Hematopoietic multipotent progenitor cell (in vitro differentiated cells): ENCODE measurements at places on chromosomes 11 and 22.

DNA sequence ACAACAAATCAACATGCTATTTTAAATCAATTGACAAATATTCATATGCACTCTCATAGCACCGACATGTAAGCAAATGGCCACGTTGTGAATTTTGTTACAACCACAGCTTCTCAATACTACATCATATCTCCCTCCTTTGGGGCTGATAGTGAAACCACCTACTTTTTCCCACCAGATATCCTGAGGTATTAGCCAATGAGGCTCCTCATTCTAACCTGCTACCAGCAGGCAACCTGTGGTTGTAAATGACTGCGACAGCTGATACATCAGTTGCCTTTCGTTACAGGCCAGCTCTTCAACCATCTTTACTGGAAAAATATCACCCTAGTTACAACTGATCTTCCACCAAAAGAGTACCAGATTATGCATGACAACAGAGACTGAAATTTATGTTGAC lies 3.7 kb upstream of the XKR3 start:
- no peak for DNase-seq

DNA sequence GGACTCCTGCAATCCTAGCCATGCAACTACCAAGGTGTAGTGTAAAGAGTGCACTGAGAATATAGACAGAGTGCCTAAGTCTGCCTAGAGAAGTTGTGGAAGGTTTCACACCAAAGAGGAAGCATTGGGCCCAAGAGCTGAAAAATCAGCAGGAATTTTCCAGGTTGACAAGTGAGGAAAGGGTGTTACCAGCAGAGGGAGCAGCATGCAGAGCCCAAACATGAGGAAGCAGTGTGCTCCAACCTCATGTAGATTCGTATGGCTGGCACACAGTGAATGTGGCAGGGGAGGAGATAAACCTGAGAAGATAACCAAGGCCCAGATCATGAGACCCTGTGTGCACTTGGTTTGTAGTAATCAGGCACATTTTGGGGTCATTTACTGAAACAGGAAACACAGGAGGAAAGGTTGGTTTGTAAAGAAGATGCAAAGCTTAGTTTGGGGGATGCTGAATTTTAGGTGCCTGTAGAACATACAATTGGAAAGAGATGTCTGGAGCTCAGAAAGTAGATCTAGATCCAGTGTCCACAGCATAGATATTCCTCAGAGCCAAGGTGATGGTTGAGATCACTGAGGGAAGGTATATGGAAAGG lies 1.7 kb downstream of the HPX start:
- peak; percentile 48 for DNase-seq

DNA sequence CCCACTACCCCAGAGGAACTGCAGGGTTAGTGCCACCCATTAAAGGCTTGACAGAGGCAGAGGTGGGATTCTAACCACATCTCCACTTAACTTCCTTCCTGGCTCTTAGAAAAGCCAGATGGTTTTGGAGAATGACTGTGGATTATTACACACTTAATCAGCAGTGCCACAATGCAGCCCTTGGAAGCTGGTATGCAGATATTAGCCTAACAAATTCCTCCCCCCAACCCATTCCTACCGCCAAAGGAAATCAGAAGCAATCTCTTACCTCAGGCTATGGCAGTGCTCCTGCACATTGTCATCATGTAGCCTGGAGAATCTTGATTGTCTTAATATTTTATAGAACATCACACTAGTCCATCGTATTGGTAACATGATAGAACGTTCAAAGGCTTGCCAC lies 23.2 kb upstream of the NRGN start:
- no peak for DNase-seq

GRCh38 chr11:70812472-70812871 lies 414.1 kb downstream of the CTTN start:
- DNase-seq = no peak

- DNase-seq = no peak
These were observed 6.9 kb upstream of the MUC5AC start for GRCh38 chr11:1150769-1151365.

GRCh38 chr22:36026741-36027140 lies 1.9 kb downstream of the RBFOX2 start:
- DNase-seq = no peak

DNA sequence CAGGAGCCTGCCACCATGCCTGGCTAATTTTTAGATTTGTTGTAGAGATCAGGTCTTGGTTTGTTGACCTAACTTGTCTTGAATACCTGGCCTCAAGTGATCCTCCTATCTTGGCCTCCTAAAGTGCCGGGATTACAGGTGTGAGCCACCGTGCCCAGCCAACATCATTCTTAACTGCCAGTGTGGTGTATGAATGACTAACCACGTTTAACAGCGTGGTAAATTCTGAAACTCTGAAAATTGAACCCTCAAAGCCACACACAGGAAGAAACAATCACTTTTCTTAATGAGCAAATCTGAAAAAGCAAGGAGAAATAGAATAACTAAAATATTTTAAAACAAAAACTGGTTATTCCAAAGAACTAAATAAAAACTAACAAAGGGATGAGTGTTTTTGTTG lies 7.4 kb downstream of the TMEM9B start:
- no peak for DNase-seq

- DNase-seq = no peak
These were observed 28.3 kb upstream of the SMIM35 start for GRCh38 chr11:118115048-118115447.

DNA sequence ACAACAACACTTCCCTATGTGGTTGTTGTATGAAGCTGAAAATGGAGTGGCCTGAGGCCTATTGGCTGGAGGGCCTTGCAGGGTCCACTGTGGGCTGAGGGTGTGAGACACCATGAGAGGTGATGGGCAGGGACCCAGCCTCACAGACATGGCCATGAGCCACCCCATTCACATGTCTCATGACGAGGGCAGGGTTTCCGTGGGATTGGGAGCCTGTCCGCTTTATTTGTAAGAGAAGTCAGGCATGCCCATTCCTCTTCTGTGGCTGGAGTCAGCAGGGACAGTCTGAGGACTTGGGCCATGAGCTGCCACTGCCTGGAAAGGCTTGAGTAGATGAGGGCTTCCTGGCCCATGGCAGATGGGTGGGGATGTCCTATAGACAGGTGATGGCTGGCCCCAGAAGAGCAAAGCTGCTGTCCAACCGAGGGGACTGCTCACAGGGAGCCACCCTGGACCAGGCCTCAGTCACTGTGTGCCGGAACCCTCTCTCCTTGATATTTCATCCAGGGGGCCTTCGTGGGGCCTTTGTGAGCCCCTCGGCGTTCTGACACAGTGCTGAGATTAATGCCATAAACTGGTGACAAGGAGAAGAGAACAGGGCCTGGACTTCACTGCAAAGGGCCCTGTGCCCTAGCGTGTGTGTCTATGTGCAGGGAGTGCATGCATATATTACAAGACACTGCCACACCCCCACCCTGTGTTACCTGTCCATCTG lies 971.9 kb downstream of the BRD1 start:
- DNase-seq = no peak

GRCh38 chr11:83355391-83355790 lies 69.2 kb upstream of the CCDC90B start:
- DNase-seq = no peak

DNA sequence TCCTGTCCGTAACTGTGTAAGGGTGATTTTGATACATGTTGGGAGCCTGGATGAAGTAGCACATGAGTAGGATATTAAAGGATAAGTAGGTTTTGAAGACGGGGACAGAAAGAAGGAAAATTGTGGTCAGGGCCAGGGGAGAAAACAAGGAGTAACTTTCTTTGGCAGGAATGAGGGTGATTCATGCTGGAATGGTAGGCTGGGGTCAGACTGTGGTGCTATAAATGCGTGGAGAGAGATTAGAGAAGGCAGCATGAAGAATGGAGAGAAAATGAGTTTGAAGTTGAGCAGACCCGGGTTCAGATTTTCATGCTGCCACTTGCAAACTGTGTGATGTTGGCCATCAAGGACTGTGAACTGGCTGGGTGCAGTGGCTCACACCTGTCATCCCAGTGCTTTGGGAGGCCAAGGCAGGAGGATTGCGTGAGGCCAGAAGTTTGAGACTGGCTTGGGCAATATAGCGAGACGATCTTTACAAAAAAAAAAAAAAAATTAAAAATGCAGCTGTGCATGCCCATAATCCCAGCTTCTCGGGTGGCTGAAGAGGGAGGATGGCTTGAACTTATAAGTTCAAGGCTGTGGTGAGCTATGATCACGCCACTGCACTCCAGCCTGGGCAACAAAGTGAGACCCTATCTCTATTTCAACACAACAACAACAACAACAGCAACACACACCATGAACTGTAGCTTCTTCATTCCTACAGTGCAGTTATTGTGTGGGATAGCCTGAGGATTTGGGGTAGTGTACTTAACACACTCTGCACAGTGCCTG lies 22.3 kb downstream of the ZBTB16 start:
- no peak for DNase-seq

DNA sequence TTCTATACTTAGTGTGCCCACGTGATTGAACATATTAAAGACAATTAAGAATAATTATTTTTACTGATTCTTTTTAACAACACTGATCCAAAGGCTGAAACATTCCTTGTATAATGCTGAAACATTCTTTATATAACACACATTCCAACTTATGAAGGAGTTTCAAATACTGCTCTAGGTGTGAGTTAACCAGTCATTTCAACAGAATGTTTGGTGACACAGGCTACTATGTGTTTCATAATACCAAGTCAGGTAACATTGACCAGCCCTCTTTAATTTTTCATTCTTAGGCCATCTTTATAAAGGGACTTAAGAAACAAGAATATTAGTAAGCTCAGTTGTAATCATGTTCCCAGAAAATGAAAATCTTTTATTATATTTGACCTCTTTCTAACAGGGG lies 136.6 kb downstream of the ELP4 start:
- DNase-seq = no peak

DNA sequence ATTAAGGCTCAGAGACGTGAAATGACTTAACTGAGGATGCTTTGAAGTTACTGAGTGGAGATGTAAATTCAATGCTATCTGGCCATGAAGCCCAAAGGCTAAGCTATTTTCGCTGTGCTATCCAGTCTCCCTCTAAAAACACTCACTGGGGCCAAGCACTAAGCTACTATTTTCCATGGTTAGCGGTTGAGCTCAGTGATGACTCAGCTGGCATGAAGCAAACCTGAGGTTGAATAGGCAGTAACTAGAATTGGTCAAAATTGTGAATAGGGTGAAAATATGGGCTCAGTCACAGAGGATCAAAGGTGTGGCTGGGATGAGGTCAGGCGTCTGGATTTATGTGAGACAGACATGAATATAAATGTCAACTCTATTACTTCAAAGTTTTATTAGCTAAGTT lies 564.2 kb upstream of the KIRREL3 start:
- DNase-seq = no peak

- no peak for DNase-seq
These were observed 13.5 kb upstream of the MUC6 start for GRCh38 chr11:1049911-1050580.

DNA sequence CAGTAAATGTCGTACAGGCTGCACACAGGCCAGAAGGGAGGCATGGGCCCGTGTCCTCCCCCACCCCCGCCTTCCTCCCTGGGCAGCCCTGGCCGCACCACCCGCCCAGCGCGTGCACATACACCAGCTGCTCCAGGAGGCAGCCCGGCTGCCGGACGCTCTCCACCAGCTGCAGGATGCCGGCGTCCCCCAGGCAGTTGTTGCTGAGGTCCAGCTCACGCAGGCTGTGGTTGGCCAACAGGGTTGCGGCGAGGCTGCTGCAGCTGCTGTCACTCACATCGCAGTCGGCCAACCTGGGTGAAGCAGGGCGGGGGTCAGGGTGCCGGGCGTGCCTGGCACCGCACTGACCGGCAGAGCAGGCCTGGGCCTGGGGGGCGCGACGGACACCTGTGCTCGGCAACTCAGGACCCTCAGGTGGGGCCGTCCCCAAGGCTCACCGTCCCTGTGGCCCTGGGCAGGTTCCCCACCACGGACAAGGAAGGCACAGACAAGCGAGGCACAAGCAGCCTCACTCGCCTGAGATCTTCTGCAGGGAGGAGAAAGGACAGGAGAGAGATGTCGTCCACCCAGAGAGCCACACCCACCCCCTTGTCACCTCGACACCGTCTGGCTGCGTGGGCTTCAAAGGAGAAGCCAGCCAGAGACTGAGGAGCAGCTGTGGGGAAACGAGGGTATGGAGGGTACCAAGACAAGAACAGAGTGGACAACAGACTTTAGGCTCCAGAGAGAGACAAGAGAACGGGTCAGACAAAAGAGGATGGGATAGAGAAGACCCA lies 12.1 kb downstream of the RNH1 start:
- no peak for DNase-seq

GRCh38 chr11:47393163-47394049 lies 15.0 kb upstream of the SLC39A13 start:
- no peak for DNase-seq

- no peak for DNase-seq
These were observed 28.6 kb downstream of the FAM76B start for GRCh38 chr11:95760941-95761340.
